Tongue (tissue), 3 donors: ENCODE measurements at places on chromosomes 3 and 15.

DNA sequence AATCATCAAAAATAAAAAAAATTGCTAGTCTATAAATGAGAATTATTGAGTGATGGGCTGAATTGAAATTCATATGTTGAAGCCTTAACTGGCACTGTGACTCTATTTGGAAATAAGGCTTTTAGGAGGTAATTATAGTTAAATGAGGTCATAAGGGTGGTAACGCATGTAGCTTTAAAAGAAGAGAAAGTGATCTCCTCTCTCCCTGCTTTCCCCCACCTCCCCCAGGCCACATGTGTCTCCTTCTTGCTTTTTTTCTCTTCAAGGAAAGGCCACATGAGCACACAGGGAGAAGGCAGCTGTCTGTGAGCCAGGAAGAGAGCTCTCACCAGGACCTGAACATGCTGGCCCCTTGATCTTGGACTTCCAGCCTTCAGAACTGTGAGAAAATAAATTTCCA lies 48.2 kb upstream of the ARPP19 start:
- DNase-seq, result no peak

GRCh38 chr3:162984746-162985145 lies 1488.1 kb downstream of the OTOL1 start:
- no peak for DNase-seq

DNA sequence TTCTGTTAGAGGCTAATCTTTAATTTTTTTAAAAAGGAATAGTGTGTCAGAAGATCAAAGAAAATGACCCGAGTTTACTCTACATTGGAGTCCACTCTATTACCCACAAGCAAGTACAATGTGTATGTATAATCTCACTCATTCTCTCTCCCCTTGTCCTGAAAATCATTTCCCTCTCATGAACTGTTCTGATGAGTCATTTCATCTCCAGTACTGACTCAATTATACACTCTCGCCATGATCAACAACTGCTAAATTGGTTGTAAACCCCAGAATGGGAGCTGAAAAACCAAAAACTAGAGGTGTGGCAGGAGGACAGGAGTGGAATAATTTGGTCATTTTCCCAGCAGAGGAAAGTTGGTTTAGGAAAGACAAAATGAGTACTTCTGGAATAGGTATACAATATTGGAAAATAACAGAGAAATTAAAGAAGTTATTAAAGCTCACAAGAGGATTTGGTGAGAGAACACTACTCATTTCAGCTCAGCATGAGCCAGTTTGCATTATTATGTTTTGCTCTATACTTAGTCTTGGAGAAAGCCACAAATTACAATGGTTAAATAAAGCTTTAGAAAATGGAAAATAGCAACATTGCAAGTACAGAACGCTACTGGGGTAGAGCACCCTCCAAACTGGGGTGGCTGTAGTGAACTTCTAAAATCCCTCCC lies 144.3 kb upstream of the PFN2 start:
- DNase-seq, result no peak

DNA sequence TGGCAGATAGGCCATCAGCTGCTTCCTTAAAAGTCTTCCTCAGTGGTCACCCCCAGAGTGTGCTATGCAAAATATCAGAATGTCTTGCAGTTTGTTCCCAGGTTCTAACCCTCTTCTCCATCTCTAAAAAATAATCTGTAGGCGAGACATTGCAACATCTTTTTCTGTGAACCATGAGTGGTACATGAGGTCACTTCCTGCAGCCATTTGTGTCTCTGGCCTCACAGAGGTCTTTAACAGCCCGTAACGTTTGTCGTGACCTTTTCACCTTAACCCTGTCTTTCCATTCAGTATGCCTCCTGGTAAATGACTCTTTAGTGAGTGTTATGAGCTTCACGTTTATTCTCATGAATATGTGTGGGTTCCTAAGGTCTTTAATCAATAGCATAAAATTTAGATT lies 145.4 kb downstream of the KLHL25 start:
- no peak for DNase-seq

DNA sequence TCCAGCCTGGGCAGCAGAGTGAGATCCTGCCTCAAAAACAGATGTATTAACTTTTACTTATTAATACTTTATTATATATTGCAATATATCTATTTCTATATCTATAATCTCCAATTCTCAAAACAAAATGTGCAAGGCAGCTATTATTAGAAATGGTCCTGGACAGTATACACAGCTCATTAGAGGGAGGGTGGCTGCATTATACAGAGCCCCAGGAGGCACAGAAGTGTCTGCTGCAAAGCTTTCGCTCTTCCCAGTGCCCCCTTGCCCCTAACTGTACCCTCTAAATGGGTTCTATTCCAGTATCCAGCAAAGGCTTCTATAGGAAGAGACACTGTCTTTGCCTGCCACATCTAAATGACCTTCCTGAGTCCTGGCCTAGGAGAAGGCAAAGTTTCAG lies 24.5 kb downstream of the ARL14 start:
- DNase-seq, result no peak

DNA sequence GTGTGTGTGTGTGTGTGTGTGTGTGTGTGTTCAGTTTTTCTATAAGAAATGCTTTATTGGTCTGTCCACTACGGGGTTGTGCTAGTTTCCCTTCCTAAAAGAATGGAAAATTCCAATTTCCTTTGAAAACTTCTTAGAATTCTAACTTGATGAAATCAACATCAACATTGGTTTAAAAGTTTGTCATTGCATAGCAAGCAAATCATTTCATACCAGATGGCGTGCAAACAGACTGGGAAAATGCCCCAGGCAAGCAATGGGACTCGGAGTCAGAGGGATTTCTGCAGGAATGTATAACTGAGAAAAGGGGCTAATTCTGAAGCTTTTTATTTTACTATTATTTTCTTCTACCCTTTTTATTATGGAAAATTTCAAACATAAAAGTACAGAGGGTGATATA lies 13.1 kb upstream of the DYNC1LI1 start:
- DNase-seq, result no peak

DNA sequence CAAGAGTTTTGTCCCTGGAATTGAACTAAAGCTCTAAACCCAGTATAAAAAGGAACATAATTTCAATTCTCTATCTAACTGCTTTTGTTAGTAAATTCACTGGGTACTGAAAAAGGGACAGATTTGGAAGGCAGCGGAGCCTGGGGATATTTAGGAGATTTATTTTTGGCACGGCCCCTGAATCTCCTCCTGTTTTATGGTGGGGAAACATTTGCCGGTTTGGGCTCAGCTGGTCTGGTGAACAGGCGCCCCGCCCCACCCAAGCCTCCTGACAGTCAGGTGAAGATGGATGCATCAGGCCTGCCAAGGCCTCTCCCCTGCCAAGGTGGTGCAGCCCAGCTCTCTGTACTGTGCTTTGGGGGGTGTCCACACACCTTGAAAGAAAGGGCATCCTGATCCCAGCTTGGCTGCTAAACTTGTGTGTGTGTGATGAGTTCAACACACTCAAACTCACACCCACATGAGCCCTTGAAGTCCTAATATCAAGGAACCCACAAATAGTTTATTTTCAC lies 46.3 kb downstream of the EBLN2 start:
- DNase-seq, result peak; percentile 73

GRCh38 chr3:150755902-150756301 lies 7.1 kb downstream of the SIAH2 start:
- no peak for DNase-seq

DNA sequence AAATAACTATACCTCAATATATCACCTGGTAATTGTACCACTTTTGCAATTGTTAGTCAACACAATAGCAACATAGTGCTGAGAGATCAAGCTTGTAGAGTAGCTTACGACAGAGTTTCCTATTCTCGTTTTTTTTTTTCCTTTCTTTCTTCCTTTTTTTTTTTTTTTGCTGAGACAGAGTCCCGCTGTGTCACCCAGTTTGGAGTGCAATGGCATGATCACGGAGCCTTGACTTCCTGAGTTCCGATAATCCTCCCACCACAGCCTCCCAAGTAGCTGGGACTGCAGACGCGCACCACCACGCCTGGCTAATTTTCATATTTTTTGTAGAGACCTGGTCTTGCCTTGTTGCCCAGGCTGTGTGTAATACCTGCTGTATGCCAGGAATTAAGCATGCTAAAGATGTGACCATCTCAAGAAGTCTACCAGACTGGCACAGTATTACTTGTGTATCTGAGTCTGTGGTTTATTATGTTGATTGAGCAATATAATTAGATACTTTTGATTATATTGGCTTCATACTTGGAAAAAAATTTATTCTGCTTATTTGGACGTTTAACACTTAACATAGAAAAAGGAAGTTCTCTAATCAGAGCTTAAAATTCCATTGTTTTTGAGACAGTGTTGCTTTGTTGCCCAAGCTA lies 3.0 kb downstream of the SELENOT start:
- no peak for DNase-seq

DNA sequence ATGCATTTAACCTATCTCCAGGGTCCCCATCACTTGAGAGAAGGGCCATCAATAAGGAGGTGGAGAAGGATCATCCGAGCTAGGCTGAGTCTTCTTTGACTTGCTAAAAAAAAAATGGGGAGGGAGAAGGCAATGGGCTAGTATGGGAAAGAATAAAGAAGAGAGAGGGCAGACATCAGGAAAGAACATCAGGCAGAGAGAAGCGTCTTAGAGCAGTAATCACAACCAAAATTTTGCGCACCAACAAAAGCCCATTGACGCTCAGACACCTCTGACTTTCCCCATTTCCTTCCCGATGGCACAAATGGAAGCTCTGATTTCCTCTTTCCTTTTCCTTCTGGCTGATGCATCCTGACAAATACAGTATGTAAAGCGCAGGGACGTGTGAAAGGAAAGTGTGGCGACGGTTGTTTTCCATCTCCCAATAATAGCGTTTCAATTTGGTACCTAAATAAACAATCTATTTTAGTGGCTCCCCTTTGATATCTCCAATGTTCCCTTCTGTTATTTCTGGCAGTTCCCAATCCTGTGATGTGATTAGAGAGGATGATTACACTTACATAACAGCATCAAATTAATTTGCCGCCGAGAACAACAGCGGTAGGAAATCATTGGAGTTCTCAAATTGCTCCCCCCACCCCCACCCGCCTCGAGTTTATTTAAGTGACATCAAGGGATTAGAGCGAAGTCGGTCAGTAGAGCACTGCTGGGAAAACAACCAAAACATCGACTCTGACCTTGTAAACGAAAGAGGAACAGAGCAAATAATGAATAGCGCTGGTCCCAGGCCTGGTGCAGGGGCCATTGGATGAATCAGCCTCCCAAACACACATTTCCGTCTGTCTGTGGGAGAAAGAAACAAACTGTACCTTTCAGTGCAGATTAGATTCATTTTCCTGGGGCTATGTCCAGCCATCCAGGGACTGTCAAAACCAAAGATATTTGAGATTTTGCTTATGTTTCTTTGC lies 273.3 kb upstream of the ICE2 start:
- peak; percentile 60 for DNase-seq

DNA sequence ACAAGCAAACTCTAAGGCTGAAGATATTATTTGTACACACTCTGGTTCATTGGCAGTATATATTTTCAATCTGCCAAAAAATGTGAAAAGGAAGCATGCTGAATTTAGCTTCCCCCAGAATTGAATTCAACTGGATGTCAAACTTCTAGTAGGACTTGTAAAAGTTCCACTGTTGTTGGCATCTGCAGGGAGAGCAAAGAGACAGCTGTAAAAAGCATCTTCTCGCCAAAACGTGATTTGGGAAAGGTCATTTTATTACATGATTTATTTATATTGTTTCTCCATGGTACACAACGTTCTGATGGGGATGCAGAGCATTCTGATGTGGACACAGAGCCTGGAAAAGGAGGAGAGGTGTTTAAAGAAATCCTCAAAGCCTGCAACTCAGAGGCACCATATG lies 196.7 kb upstream of the ADAMTS9 start:
- peak; percentile 82 for DNase-seq

DNA sequence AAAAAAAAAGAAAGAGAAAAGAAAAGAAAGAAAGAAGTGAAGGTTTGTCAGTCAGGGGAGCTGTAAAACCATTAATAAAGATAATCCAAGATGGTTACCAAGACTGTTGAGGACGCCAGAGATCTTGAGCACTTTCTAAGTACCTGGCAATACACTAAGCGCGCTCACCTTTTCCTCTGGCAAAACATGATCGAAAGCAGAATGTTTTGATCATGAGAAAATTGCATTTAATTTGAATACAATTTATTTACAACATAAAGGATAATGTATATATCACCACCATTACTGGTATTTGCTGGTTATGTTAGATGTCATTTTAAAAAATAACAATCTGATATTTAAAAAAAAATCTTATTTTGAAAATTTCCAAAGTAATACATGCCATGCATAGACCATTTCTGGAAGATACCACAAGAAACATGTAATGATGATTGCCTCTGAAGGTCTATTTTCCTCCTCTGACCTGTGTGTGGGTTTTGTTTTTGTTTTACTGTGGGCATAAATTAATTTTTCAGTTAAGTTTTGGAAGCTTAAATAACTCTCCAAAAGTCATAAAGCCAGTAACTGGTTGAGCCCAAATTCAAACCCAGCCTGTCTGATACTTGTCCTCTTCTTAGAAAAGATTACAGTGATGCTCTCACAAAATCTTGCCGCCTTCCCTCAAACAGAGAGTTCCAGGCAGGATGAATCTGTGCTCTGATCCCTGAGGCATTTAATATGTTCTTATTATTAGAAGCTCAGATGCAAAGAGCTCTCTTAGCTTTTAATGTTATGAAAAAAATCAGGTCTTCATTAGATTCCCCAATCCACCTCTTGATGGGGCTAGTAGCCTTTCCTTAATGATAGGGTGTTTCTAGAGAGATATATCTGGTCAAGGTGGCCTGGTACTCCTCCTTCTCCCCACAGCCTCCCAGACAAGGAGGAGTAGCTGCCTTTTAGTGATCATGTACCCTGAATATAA lies 2.0 kb downstream of the B2M start:
- DNase-seq, result peak; percentile 21

DNA sequence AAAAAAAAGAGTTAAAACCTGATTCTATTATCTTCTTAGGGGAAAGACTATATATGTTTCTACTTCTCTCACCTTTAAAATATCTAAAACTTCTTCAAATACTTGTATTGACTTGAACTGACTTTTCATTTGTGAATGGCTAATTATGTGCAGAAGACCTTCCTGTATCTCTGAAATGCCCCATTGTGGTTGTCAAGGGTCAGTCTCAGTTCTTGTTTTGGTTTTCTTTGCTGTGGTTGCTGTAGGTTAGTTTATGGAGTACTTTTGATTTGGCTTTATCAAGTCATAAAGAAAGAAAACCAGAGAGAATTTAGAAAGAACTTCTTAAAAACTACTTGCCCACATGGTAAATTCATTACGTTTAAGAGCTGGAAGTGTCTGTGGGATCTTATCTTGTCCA lies 345.3 kb upstream of the POU1F1 start:
- DNase-seq, result no peak

GRCh38 chr3:169739067-169739466 lies 25.8 kb downstream of the TERC start:
- no peak for DNase-seq

DNA sequence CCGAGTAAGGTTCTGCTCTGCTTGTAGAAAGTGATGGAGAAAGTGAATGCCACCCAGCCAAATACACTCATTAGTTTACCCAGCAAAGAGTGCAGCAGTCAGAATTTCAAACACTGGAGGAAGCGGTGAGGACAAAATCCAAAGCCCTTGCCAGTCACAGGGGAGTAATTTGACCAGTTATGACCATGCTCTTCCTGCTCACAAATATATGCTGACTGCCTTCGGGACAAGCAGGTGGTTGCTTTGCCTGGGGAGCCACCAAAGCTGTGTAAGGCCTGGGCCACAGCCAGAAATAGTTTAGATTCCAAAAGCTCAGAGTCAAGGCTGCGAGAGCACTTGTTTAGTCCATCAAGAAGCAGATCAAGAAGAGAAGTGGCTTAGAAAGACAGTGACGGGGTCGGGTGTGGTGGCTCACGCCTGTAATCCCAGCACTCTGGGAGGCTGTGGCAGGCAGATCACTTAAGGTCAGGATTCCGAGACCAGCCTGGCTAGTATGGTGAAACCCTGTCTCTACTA lies 51.0 kb upstream of the ATP13A3 start:
- peak; percentile 89 for DNase-seq
